ENCODE measurements at places on chromosomes 7 and 10.

DNA sequence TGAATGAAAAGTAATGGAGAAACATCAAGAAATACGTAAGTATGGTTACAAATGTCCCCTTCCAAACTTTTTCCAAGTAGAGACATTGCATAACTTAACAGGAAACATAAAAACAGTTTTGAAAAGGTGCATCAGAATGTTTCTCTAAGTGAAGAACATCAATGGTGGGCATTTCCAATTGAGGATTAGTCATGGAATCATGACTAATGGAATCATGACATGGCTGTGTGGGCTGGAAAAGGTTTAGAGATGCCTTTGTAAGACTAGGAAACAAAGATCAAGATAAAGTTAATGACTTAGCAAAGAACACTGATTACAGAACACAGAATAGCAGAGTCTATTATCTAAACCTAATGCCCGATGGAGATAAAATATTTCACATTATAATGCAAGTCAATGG is 272.0 kb downstream of the HPSE2 start:
- DNase-seq, result no peak

DNA sequence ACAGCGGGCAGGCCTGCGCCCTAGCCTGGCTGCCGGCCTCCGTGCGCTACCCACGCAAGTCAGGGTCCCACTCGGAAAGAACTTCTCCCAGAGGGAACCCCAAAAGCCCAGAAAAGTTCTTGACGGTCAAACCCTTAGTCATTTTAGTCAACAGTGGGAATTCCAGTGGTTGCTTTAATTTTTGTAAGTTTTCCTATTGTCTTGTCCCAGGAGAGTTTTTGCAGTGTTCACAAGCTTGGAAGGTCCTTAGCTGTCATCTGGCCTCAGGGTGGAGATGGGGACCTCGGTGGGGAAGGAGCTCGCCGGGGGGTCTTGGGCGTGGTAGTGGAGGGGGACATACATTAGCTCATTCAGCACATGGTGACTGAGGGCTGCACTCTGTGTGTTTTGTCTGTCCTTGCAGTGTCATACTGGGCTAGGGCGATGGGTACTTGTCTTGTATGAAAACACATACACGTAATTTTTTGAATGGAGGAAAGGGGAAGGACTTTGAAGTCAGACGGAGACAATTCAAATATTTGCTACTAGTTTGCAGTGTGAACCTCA is 736 bp downstream of the MINDY4 start:
- peak; percentile 51 for DNase-seq

DNA sequence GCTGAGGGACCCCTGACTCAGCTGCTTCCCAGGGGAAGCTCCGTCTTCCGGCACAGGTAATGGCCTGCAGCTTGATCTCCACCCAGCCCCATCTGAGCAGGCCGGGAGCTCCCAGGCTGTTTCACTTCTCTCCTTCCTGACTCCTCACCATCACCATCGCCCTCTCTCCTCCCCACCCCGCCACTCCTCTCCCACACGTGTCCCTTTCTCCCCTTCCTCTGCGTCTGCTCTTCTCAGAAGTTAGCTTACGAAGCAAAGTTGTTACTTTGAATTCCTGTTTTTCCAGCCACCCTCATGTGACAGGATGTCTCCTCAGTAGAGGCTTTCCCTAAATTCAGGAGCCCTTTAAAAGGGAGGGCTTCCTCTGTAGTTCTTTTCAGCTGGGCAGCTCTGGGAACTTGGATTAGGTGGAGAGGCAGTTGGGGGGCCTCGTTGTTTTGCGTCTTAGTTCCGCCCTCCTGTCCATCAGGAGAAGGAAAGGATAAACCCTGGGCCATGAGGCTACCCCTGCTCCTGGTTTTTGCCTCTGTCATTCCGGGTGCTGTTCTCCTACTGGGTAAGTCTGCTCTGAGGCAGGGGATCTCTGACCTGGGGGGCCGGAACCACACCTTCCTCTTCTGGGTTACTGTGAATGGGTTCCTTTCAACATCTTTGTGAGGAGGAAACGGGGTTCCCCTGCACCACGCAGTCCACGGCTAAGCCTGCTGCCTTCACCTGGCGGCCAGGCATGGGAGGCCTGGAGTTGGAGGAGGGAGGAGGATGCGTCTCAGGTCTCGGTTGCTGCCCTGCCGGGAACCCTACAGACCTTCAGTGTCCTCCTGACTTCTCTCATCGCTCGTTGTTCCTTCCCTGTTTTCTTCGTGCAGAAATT is at the start of gene MRC1:
Gene MRC1 (plus strand): TSS at position 378 of the 871 bp plus-strand sequence. CDS start 118 bp downstream, at position 496.
- DNase-seq, result no peak

- DNase-seq, result no peak
Measured at GRCh38 chr7:103134836-103135554, 13.9 kb downstream of the NAPEPLD start.

- DNase-seq, result peak; percentile 97
Measured at GRCh38 chr7:23191022-23191421, 9.2 kb downstream of the NUP42 start.

DNA sequence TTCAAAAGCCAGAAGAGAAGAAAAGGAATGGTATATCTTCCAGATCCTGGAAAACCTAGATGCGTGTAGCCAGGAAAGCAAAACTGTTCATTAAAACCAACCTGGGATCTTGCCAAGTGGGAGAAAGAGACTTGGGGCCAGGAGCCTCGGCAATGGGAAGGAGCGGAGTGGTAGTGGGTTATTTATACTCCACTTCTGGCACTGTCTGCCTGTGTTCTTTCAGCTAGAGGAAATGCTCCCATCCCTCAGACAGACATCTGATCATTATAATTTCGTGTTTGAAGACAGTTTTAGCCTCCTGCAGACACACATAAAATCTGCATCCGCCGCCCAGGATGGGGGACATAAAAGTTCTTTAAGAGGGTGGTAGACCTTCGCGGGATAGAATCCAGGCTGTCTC is 421.6 kb downstream of the RPS24 start:
- DNase-seq, result no peak

GRCh38 chr10:106500925-106501525 is 663.5 kb downstream of the SORCS1 start:
- DNase-seq, result no peak

DNA sequence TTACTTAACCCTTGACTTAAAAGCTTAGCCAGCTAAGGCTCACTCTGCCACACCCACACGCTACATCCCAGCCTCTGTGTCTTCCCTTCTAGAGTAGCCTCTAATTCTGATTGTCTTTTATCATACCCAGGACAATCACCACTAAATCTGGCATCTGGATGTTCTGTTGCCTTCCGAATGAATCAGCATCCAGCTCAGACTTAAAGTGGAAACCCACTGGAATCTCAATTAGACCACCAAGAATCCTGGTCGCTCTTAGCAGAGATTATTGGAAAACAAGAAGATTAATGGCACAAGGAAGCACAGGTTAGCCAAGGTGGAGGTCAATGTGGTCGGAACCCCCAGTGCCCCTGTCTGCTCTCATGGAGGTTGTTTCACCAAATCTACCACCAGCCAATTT is 404.2 kb upstream of the FOXK1 start:
- DNase-seq, result no peak
